ENCODE measurements at places on chromosomes 12 and 14. TPM values are rescaled to one million over a fixed set of nuclear protein-coding genes. Genes with fewer than 3 reads are reported as not detected.

Gene CPSF6
- total RNA-seq = 56.8 TPM

Gene HHIPL1
- total RNA-seq = 0.48 TPM

Gene TAS2R20
- total RNA-seq = 1.8 TPM

Gene GUCY2C
- not detected for total RNA-seq

Gene LMNTD1
- total RNA-seq = not detected

Gene SERPINA3
- not detected for total RNA-seq

Gene TMTC1
- total RNA-seq = 3.1 TPM

Gene RPS6KL1
- total RNA-seq = 3.4 TPM

Gene PTPRR
- 12.2 TPM for total RNA-seq

Gene PPP4R4
- total RNA-seq = not detected

Gene CACNA2D4
- total RNA-seq = not detected

Gene GLIPR1L1
- not detected for total RNA-seq

Gene SYNDIG1L
- 0.52 TPM for total RNA-seq

Gene TRAF3
- 41.3 TPM for total RNA-seq

Gene TC2N
- 7.7 TPM for total RNA-seq

- H3K27ac ChIP-seq = peak overlapping the region; percentile 67
- peaks cover 57% of the 10 kb centered on the region for H3K4me1 ChIP-seq
- no peaks in the 10 kb centered on the region for H3K36me3 ChIP-seq
Measured at GRCh38 chr12:100234591-100235304, 32.1 kb downstream of the DEPDC4 start.

- H3K4me3 ChIP-seq = no peak overlapping the region
- no peaks in the 10 kb centered on the region for H3K27me3 ChIP-seq
- H3K27ac ChIP-seq = no peak overlapping the region
Measured at GRCh38 chr14:90490720-90491050, 93.9 kb downstream of the CALM1 start.

GRCh38 chr14:89773644-89774316 lies 180.8 kb downstream of the EFCAB11 start:
- H3K4me1 ChIP-seq = no peaks in the 10 kb centered on the region
- no peaks in the 10 kb centered on the region for H3K36me3 ChIP-seq
- H3K27me3 ChIP-seq = no peaks in the 10 kb centered on the region
- H3K27ac ChIP-seq = no peak overlapping the region

- no peak overlapping the region for H3K4me3 ChIP-seq
- no peak for DNase-seq
- H3K27ac ChIP-seq = no peak overlapping the region
- no peaks in the 10 kb centered on the region for H3K27me3 ChIP-seq
Measured at GRCh38 chr12:119615518-119616475, 22.2 kb downstream of the TMEM233 start.

DNA sequence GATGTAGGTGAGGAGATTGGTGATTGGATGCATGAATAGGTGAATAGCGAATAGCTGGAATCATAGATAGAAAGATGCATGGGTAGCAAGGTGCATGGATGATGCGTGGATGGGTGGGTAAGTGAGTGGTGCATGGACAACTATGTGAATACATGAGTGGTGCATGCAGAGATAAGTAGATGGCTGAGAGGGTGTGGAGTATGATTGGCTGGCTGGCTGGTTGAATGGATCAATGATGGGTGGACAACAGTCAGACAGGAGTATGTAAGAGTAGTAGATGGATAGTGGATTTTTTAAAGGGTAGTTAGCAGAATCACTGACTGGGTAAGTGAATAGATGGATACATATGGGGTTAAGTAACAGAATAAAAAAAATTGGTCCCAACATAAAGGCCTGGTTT lies 33.9 kb downstream of the SERPINA3 start:
- H3K4me1 ChIP-seq = no peaks in the 10 kb centered on the region
- H3K27ac ChIP-seq = no peak overlapping the region
- H3K27me3 ChIP-seq = no peaks in the 10 kb centered on the region
- no peaks in the 10 kb centered on the region for H3K36me3 ChIP-seq
- no peak overlapping the region for H3K4me3 ChIP-seq
- DNase-seq = no peak

DNA sequence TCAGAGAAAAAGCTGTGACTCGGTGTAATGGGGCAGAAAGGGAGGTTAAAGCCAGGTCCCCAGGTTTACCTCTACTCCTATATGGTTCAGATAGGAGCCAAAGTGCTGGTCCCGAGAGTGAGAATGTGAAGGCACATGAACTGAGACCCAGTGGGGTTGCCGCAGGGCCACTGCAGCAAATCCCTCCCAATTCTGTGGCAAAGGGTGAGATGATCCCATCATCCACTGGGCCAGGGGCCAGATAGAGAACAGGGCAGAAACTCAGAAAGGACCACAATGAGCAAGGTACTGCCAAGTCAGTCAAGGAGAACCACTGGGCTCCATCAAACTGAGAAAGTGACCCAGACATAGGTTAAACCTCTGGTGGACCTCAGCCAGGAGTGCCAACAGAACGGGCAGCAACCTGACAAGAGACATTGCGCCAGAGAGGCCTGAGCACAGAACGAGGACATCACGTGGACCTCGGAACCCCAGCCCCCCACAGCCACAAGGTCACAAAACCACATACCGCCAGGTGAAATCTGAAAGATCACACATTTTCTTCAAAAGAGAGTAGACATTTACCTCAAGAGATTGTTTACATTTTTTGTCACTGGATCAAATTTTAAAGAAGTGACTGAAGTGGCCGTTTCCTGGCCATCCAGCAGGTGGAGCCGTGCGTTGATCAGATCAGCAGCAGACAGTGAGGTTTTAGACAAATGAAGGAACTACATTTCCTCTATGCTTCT lies 20.5 kb upstream of the ITPR2 start:
- DNase-seq = no peak
- no peak overlapping the region for H3K27ac ChIP-seq
- H3K4me1 ChIP-seq = peaks cover 5% of the 10 kb centered on the region

DNA sequence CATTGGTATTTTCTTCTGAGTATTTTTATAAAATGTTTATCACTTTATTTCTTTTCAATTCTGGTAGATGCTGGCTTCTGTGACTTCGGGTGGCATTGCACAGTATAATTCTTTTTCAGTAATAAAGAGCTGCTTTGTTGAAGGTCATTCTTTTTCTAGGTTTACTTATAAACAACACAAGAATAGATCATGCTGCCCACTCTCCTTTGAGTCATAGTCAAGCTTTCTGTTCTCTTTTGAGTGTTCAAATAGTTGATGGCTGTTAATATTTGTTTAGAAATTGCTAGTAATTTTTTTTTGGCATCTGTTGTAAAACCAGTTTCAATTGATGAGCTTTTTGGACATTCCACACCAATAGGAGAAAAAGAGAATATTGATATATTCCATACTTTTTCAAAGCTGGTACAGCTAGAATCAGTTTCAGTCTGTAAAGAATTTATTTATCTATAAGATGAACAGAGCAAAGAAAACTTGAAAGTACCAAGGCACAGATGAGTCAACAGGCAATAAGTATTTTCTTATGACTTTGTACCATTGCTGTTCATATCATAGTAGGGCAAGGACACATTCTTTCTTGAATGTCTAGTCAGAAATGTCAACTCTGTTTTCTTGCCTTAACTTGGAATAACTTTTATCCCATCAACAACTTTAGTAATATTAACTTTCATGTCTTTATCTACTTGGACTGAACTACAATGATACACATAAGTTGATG lies 513.0 kb upstream of the SEL1L start:
- no peak for DNase-seq
- H3K27me3 ChIP-seq = no peaks in the 10 kb centered on the region
- no peak overlapping the region for H3K4me3 ChIP-seq
- no peaks in the 10 kb centered on the region for H3K4me1 ChIP-seq
- H3K36me3 ChIP-seq = no peaks in the 10 kb centered on the region

- H3K27me3 ChIP-seq = peaks cover 13% of the 10 kb centered on the region
- H3K27ac ChIP-seq = no peak overlapping the region
- no peaks in the 10 kb centered on the region for H3K36me3 ChIP-seq
- H3K4me1 ChIP-seq = 0 out of 2 replicates have a peak, but pooled peaks cover 3% of the 10 kb centered on the region
- no peak for DNase-seq
Measured at GRCh38 chr14:96057738-96058137, 18.6 kb downstream of the C14orf132 start.

GRCh38 chr12:66979251-66979650 lies 289.9 kb upstream of the CAND1 start:
- H3K27me3 ChIP-seq = no peaks in the 10 kb centered on the region
- no peaks in the 10 kb centered on the region for H3K4me1 ChIP-seq
- no peaks in the 10 kb centered on the region for H3K36me3 ChIP-seq
- H3K4me3 ChIP-seq = no peak overlapping the region

DNA sequence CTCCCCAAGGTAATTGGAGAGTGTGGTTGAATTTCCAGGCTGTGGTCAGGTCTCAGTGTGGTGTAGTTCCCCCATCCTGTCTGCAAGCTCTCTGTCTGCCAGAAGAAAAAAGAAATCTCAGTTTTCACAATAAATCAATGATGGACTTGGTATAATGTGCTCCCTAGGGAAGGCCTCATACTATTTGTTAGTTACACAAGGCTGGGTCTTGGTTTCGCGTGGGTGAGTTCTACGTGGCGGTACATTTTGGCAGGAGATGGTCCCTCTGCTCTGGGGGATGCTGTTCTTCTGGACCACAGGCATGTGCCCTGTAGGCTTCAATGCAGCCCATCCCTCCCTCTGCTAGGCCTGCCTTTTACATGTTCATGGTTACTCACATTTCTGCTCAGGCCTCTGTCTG lies 206.4 kb upstream of the PELI2 start:
- H3K4me3 ChIP-seq = no peak overlapping the region
- 0 out of 2 replicates have a peak, but pooled peaks cover 5% of the 10 kb centered on the region for H3K27me3 ChIP-seq

- peak overlapping the region; percentile 97 for H3K27ac ChIP-seq
- H3K27me3 ChIP-seq = no peaks in the 10 kb centered on the region
- peak overlapping the region; percentile 35 for H3K4me3 ChIP-seq
Measured at GRCh38 chr14:32472512-32473463, 143.7 kb downstream of the AKAP6 start.

GRCh38 chr12:70354787-70355186 lies 11.3 kb upstream of the KCNMB4 start:
- no peaks in the 10 kb centered on the region for H3K4me1 ChIP-seq
- no peaks in the 10 kb centered on the region for H3K27me3 ChIP-seq
- peaks cover 6% of the 10 kb centered on the region for H3K36me3 ChIP-seq
- no peak overlapping the region for H3K4me3 ChIP-seq
- no peak for DNase-seq

GRCh38 chr14:34713681-34714319 lies 593 bp downstream of the CFL2 start:
- no peaks in the 10 kb centered on the region for H3K36me3 ChIP-seq
- peak; percentile 76 for DNase-seq
- peak overlapping the region; percentile 82 for H3K4me3 ChIP-seq
- peaks cover 7% of the 10 kb centered on the region for H3K4me1 ChIP-seq
- H3K27ac ChIP-seq = peak overlapping the region; percentile 69
- no peaks in the 10 kb centered on the region for H3K27me3 ChIP-seq

DNA sequence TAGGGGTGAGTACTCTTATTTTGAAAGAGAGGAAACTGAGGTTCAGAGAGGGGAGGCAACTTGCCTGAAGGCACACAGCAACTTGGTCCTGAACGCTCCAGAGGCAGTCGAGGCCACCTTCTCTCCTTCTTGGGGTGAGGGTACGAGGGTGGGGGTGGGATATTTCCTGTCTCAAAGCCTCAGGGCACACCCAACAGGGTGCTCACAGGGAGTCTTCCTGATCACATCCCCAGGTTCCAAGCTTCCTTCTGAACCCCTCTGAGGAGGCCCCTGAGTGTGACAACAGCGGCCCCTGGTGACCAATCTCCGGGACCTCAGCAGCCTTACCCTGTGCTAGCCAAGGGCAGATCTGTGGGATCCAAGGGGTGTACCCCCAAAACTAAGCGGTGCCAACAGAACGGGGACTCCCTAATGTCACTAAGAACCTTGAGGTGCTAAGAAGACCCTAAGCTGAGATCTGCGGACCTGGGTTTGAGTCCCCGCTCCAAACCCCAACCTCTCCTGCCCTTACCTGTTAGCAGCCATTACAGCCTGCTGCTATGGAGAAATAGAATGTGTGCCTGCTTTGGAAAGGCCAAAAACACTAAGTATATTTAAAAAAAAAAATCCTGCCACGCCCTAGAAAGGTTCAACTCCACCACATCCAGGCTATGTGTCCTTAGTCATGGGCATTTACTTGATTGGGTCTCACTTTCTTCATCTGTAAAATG lies 57.9 kb downstream of the TRPV4 start:
- no peak overlapping the region for H3K27ac ChIP-seq
- peak; percentile 57 for DNase-seq
- no peak overlapping the region for H3K4me3 ChIP-seq
- H3K36me3 ChIP-seq = no peaks in the 10 kb centered on the region
- H3K27me3 ChIP-seq = no peaks in the 10 kb centered on the region

DNA sequence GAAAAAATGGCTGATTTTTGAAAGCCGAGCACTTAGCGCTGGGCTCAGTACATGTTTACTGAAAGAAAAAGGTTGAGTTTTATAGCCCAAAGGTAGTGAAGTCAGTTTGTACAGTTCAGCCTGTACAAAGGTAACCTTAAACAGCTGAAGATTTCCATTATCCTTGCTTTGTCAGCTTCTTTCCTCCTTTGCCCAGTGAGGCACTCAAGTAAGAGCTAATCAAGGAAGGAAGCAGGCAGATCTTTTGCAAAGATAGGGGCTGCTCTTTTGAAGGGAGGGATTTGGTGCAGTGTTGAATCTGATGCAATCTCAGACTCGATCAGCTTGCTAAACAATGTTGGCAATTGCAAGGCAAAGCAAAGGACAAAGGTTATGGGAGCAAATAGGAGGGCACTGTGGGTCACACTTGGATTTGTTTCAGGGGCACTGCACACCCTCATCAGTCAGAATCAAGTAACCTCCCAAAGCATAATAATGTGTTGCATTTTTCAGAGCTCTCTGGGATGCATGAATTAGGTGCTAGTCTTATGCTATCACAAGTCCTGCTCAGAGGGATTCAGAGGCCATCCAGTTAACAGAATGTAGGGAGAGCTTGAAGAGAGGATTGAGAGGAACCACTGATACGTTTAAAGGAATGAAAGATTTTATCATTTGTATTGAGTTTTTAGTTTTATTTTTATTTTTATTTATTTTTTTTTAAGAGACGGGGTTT lies 44.4 kb downstream of the ANO6 start:
- H3K27ac ChIP-seq = peak overlapping the region; percentile 92
- H3K4me3 ChIP-seq = peak overlapping the region; percentile 39
- no peaks in the 10 kb centered on the region for H3K27me3 ChIP-seq
- DNase-seq = peak; percentile 98
- H3K36me3 ChIP-seq = peaks cover 25% of the 10 kb centered on the region
